ENCODE measurements at places on chromosomes 13 and 19. TPM values are rescaled to one million over a fixed set of nuclear protein-coding genes. Genes with fewer than 3 reads are reported as not detected.
A peak's percentile ranks its signal among the peaks of the same experiment; 100 is the strongest.

DNA sequence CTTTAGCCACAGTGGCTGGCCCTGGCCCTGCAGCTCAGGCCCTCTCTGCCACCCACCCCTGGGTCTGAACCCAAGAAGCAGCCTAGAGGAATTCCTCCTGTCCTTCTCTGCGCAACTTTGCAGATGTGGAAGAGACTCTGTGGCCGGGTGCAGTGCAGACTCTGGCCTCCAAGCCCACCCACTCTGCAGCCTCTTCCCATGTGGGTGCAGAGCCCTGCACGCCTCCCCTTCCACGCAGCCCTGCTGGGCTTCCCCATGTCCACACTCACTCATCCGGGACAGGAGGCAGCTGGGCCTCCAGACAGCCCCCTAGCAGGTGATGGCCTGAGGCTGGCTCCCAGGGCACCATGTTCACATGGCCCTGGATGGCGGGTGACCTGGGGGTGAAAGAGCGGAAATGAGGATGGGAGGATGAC lies 2.5 kb downstream of the TEX29 start:
- DNase-seq, result no peak

GRCh38 chr13:94950303-94950702 lies 238.0 kb upstream of the SOX21 start:
- no peak for DNase-seq

DNA sequence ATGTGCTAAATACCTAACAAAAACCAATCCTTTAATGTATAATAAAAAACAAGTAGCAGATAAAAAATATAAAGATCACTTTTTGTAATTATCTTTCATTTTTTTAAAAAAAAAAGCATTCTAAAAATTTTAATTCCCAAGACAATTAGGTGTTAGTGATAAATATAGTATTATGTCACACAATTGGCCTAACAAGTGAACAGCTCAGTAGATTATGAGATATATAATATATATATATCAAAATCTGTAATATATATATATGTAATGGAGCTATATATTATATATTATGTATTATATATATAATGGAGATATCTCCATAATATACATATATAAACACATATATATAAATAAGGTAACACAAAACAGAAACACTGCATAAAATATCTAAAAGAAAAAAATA lies 1531.1 kb upstream of the MIR17HG start:
- no peak for DNase-seq

GRCh38 chr19:1090731-1091543 lies 4.2 kb downstream of the POLR2E start:
- no peak for DNase-seq

Gene ADAMTS10
- not detected for total RNA-seq

GRCh38 chr13:59343993-59344822 lies 819.5 kb downstream of the DIAPH3 start:
- DNase-seq, result no peak

DNA sequence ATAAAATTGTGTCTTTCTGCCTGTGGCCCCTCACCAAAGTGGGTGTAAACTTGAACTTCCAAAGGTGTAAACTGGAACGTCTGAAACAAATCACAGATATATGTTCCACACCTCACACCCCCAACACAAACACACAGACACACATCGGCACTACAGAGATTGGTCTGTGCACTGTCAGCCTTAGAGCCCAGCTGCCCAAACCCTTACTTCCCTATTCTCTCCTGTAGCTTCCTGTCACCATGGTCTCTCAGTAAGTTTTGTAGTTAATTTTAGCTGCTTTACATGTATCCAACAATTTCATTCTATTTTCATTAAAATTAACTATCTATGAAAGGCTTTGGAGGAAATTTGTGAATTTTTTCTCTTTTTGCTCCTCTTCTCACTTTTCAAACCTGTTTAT lies 5.4 kb downstream of the TM9SF2 start:
- no peak for DNase-seq

GRCh38 chr19:51294211-51294976 lies 17.1 kb upstream of the IGLON5 start:
- DNase-seq, result no peak

Gene METTL21C
- total RNA-seq, result not detected

Gene FXYD1
- total RNA-seq, result not detected

GRCh38 chr13:21015284-21015683 lies 46.1 kb downstream of the LATS2 start:
- DNase-seq, result peak; percentile 29

Data from mammary epithelial cell (primary cell).